ENCODE measurements at places on chromosomes 12 and 14. TPM values are rescaled to one million over a fixed set of nuclear protein-coding genes. Genes with fewer than 3 reads are reported as not detected.

The BLOC1S1 gene
- 59.6 TPM for total RNA-seq

The OTX2 gene
- 85.8 TPM for total RNA-seq

The ALX1 gene
- 7.6 TPM for total RNA-seq

The SLC2A14 gene
- total RNA-seq: 1.7 TPM

The NID2 gene
- total RNA-seq: 5.1 TPM

The RD3L gene
- total RNA-seq: not detected

The ACVRL1 gene
- total RNA-seq: 0.07 TPM

The SYCP3 gene
- total RNA-seq: not detected

The CCDC184 gene
- 0.07 TPM for total RNA-seq

The KRT80 gene
- not detected for total RNA-seq

The KRT6C gene
- not detected for total RNA-seq

The AQP2 gene
- total RNA-seq: not detected

The SERPINA10 gene
- total RNA-seq: not detected

The CLEC14A gene
- 0.21 TPM for total RNA-seq

The GLT1D1 gene
- 9.2 TPM for total RNA-seq

The PRKD1 gene
- 3.2 TPM for total RNA-seq

The OASL gene
- total RNA-seq: not detected

The NR2C1 gene
- total RNA-seq: 57.5 TPM

The IL22 gene
- total RNA-seq: not detected

The TAS2R9 gene
- not detected for total RNA-seq

The POTEM gene
- not detected for total RNA-seq

The EAPP gene
- total RNA-seq: 41.5 TPM

The BEGAIN gene
- 3.3 TPM for total RNA-seq

The KRT71 gene
- not detected for total RNA-seq

The SLC39A2 gene
- not detected for total RNA-seq

The CIROP gene
- total RNA-seq: 0.42 TPM

The FGF23 gene
- total RNA-seq: 0.37 TPM

The CNOT2 gene
- 104 TPM for total RNA-seq

The B4GALNT3 gene
- 10.9 TPM for total RNA-seq

The CRIP1 gene
- total RNA-seq: 0.96 TPM

The TMEM63C gene
- total RNA-seq: 2.1 TPM

The IL26 gene
- not detected for total RNA-seq

The ZFHX2 gene
- 2.2 TPM for total RNA-seq

The ITGB7 gene
- total RNA-seq: 0.30 TPM

The FZD10 gene
- 14.1 TPM for total RNA-seq

The CORO1C gene
- 52.2 TPM for total RNA-seq

The NRL gene
- 2.1 TPM for total RNA-seq

The DIO2 gene
- not detected for total RNA-seq

The KIF5A gene
- total RNA-seq: 1.0 TPM

The KDM5A gene
- 17.5 TPM for total RNA-seq

The AQP6 gene
- total RNA-seq: not detected

The LMNTD1 gene
- not detected for total RNA-seq

The CLEC2A gene
- total RNA-seq: not detected

The LALBA gene
- total RNA-seq: not detected

The VASH1 gene
- total RNA-seq: 4.8 TPM

The FOXG1 gene
- total RNA-seq: 0.14 TPM

The SARNP gene
- total RNA-seq: 99.1 TPM

Measured in H7 (cell line).